Caco-2 (cell line): ENCODE measurements at places on chromosomes 2 and 18.
A peak's percentile ranks its signal among the peaks of the same experiment; 100 is the strongest.

DNA sequence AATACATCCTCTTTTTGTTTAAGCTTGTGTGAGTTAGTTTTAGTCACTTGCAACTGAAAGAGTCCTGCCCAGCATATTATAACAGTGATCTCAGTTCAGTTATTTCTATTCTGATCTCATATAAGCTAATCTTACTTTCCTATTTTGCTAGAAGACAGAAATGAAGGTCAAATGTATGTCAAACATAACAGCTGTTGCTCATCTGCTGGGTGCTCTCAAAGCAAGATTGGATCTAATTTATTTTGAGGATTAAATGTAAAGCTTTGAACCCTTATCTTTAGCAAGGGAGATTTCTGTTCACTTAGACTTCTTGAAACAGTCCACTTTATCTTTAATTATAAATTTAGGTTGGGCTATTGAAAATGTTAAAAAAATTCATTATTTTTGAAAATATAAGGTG is 31.2 kb downstream of the CRYGD start:
- H3K27ac ChIP-seq, result no peak overlapping the region
- H3K4me3 ChIP-seq, result no peak overlapping the region
- H3K27me3 ChIP-seq, result no peaks in the 10 kb centered on the region
- no peak for DNase-seq
- no peaks in the 10 kb centered on the region for H3K36me3 ChIP-seq

DNA sequence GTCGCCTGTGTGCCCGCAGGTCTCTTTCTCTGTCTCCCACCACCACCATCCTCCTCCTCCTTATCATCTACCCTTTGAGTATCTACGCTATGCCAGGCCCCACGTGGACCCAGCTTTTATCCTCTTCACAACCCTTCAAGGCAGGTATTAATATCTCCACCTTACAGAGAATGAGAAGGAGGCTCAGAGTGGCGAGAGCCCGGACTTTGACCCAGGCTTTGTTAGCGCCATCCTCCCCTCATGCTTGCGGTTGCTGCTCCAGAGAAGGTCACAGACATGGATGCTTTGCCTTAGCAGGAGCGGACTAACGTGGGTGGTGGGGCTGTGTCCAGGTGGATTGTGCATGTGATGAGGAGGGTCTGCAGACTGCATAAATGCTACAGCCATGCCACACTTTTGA is 119.8 kb downstream of the CELF4 start:
- H3K4me1 ChIP-seq, result no peaks in the 10 kb centered on the region
- H3K36me3 ChIP-seq, result no peaks in the 10 kb centered on the region
- no peak for DNase-seq
- no peak overlapping the region for H3K27ac ChIP-seq
- no peaks in the 10 kb centered on the region for H3K27me3 ChIP-seq
- H3K4me3 ChIP-seq, result no peak overlapping the region

DNA sequence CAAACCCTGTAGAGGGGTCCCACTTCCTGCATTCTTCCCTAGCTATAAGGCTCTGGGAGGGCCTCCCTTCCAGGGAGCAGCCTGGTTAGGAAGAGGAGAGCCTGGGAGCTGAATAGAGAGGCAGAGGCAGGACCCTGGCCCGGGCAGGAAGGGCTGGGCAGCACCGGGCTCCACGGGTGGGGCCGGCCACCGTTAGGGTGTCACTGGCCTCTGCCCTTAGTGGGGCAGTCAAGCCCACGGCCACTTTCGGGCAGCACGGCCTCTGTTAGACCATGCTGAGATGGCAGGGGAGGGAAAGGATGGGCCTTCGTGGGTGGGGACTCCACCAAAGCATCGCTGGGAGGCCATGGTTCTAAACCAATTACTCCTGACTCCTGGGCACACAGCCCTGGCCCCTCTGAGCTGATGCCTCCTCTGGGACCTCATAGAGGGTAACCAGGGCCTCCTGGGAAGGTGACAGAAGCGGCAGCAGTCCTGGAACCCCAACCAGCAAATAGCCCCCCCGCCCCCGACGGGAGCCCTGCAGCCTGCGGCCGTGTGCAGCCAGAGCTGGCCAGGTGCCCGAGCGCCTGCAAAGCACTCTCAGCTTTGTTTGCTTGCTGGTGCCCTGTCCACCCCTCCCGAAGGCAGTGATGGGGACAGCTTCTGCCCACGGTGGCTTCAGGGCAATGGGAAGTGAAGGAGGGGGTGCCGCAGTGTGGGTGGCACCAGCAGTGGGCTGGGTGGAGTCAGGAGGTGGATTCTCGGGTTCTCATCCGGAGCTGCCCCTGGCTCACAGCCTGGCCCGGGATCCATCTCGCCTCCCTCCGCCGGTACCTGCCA is 16.3 kb upstream of the HPCAL1 start:
- no peaks in the 10 kb centered on the region for H3K36me3 ChIP-seq
- no peak overlapping the region for H3K4me3 ChIP-seq
- no peaks in the 10 kb centered on the region for H3K27me3 ChIP-seq
- DNase-seq, result peak; percentile 27

- H3K27ac ChIP-seq, result no peak overlapping the region
- peaks cover 14% of the 10 kb centered on the region; the same call in 1 of the 2 replicates for H3K4me1 ChIP-seq
- no peak overlapping the region for H3K4me3 ChIP-seq
- no peaks in the 10 kb centered on the region for H3K36me3 ChIP-seq
- no peaks in the 10 kb centered on the region for H3K27me3 ChIP-seq
Observed at GRCh38 chr2:10236571-10237391, 65.9 kb upstream of the HPCAL1 start.

GRCh38 chr2:53095227-53095626 is 672.4 kb upstream of the CHAC2 start:
- no peak for DNase-seq
- H3K36me3 ChIP-seq, result no peaks in the 10 kb centered on the region
- no peak overlapping the region for H3K27ac ChIP-seq
- H3K4me1 ChIP-seq, result peaks cover 13% of the 10 kb centered on the region

DNA sequence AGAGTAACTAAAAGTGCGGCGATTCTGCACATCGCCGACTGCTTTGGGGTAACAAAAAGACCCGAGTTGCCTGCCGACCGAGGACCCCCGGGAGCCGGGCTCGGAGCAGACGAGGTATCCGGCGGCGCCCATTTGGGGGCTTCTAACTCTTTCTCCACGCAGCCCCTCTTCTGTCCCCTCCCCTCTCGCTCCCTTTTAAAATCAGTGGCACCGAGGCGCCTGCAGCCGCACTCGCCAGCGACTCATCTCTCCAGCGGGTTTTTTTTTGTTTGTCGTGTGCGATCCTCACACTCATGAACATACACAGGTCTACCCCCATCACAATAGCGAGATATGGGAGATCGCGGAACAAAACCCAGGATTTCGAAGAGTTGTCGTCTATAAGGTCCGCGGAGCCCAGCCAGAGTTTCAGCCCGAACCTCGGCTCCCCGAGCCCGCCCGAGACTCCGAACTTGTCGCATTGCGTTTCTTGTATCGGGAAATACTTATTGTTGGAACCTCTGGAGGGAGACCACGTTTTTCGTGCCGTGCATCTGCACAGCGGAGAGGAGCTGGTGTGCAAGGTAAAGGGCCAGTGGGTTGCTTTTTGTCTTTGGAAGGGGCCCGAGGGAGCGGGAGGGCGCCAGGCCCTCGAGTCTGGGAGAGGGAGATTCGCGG is 1.4 kb downstream of the TRIB2 start:
- peaks cover 4% of the 10 kb centered on the region for H3K27me3 ChIP-seq
- 0 out of 2 replicates have a peak, but pooled peaks cover 5% of the 10 kb centered on the region for H3K4me1 ChIP-seq
- no peak overlapping the region for H3K27ac ChIP-seq
- peak overlapping the region; percentile 39 for H3K4me3 ChIP-seq
- no peaks in the 10 kb centered on the region for H3K36me3 ChIP-seq
- DNase-seq, result no peak

GRCh38 chr18:48392268-48392667 is 16.9 kb downstream of the ZBTB7C start:
- H3K4me3 ChIP-seq, result no peak overlapping the region
- H3K36me3 ChIP-seq, result no peaks in the 10 kb centered on the region

DNA sequence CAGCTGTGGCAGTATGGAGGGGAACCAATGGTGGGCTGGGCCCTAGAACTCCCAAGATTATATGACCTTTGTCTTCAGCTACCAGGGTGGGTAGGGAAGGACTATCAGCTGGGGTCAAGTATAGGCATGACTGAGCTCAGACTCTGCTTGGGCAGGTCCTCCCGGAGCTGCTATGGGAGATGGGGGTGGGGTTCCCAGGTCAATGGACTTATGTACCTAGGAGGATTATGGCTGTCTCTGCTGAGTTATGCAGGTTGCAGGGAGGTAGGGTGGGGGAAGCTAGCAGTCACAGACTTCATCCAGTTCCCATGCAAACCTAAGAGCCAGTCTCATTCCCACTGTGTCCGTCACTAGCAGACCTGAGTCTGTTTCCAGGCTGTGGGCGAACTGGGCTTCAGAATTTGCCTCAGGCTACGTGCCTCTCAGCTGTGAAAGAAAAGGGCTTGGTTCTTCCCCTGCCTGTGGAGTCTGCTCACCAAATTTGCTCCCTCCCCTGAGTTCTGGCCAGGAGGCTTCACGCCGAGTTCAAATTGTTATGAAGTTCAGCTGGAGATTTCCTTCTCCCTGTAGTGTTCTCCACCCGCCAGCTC is 985.8 kb upstream of the NRXN1 start:
- H3K4me3 ChIP-seq, result no peak overlapping the region
- no peak for DNase-seq
- H3K27me3 ChIP-seq, result no peaks in the 10 kb centered on the region

- no peaks in the 10 kb centered on the region for H3K36me3 ChIP-seq
- H3K27ac ChIP-seq, result no peak overlapping the region
- no peaks in the 10 kb centered on the region for H3K4me1 ChIP-seq
Observed at GRCh38 chr2:18408638-18409037, 151.8 kb downstream of the RDH14 start.
